ENCODE measurements at places on chromosomes 4 and X. TPM values are rescaled to one million over a fixed set of nuclear protein-coding genes. Genes with fewer than 3 reads are reported as not detected.

The XAGE3 gene
- not detected for total RNA-seq

The BCAP31 gene
- total RNA-seq: 91.7 TPM

GRCh38 chr4:98601708-98602107 is 56.7 kb downstream of the TSPAN5 start:
- no peak for DNase-seq

- DNase-seq: no peak
Observed at GRCh38 chr4:129140521-129140920, 44.6 kb downstream of the C4orf33 start.

DNA sequence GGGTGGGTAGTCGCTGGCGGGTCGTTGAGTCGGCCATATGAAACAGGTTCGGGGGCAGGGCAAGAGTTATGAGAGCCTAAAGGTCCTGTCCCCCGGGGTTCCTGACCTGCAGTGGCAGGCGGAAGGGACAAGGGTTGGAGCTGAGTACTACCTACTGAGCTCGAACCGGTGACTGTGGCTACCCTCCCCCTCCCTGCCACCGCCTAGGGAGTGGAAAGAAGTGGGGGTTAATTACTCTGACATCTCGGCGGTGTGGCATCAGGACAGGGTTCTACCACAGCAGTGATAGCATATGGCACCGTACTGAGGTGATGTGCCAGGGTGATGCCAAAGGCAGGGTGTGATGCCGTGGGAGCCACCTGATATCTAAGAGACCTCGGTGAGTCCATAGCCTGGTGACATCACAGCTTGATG is 307 bp downstream of the ATG4A start:
- no peak for DNase-seq

The TEX13C gene
- total RNA-seq: not detected

GRCh38 chrX:136437774-136438173 is 50.0 kb upstream of the BRS3 start:
- DNase-seq: peak; percentile 18

DNA sequence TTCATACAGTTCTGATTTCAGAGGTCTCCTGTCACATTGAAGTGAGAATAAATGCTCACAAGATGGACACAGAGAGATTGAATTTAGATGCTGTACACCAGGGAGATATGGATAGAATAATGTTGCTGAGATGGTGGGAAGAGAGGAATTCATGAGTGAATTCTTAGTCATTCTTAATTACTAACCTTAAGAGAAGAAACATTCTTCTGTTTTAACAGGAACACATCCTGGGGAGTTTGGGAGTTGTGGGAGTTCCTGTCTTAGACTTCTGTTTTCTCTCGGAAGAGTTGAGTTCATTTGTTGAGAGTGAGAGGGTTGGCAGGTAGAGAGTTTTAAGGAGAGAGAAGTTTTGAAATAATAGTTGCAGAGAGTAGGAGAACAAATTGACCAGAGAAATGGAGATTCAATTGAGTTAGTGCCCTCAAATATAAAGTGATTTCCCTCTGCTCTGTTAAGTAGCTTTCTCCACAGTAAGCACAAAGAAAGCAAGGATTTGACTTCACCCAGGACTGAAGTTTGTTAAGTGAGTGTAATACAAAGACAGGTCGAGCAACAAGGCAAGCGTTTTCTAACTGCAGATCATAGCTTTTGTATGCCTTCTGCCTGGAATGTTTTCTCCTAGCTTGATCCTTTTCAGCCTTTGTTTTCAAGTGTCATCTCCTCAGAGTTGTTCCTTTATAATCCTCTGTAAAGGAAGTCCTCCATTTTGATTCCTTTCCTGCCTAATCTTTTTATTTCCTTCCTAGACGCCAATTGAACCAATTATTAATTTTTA is 205.9 kb downstream of the RAPGEF2 start:
- DNase-seq: no peak

The CAPN6 gene
- total RNA-seq: 10.7 TPM

GRCh38 chr4:177957596-177958360 is 515.5 kb upstream of the AGA start:
- DNase-seq: no peak

DNA sequence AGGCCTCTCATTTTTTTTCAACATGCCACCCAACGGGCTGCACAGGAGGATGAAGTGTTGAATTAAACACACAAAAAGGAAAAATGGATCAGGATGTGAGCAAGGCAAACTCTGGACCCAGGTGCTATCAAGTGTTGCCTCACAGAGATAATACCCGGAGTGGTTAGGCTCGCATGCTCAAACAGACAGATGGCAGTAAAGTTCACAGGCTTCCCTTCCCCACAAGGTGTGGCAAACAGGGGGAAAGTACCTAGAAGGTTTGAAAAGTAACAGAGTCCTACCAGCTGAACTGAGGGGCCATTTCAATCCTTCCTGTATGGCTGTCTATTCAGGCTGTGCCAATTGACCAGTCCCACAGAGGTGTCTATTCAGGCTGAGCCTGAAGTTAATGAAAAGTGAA is 123.9 kb upstream of the GC start:
- DNase-seq: no peak

DNA sequence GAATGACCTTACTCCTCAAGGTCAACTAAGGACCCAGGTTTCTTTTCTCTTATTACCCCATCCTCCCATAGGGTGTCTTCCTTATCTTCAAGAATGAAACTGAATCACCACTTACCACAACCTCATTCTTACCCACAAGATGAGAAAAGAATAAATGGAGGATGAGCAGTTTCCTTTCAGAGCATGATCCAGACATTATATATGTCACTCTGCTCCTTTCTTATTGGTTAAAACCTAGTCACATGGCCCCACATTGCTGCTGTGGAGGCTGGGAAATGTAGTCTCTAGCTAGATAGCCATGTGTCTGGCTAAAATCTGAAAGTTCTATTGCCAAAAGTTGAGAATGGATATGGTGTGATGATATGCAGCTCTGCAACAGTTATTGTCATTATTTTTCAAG is 62.4 kb upstream of the RAI2 start:
- DNase-seq: no peak

Measured in uterus (tissue), 4 donors.